Lower lobe of right lung (tissue), 2 donors: ENCODE measurements at places on chromosomes 1 and 21.

DNA sequence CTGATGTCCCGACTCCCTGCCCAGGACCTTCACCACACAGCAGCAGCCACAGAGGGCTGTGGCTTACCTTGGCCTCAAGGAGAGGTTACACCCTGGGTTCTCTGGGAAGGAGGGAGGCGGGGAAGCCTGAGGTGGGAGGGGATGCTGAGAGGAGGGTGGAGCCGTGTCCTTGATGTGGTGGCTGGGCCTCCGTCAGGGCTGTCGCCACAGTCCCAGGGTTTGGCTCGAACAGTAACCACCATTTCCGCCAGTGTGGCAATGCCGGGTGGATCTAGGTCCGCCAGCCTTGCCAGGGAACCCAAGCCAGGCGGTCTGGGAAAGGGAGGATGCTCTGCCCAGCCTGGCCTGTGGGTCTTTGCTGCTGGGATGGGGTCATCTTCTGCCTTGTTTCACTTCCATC is 18.4 kb upstream of the CDCA8 start:
- H3K27me3 ChIP-seq = peaks cover 12% of the 10 kb centered on the region
- H3K4me3 ChIP-seq = no peak overlapping the region
- DNase-seq = no peak

DNA sequence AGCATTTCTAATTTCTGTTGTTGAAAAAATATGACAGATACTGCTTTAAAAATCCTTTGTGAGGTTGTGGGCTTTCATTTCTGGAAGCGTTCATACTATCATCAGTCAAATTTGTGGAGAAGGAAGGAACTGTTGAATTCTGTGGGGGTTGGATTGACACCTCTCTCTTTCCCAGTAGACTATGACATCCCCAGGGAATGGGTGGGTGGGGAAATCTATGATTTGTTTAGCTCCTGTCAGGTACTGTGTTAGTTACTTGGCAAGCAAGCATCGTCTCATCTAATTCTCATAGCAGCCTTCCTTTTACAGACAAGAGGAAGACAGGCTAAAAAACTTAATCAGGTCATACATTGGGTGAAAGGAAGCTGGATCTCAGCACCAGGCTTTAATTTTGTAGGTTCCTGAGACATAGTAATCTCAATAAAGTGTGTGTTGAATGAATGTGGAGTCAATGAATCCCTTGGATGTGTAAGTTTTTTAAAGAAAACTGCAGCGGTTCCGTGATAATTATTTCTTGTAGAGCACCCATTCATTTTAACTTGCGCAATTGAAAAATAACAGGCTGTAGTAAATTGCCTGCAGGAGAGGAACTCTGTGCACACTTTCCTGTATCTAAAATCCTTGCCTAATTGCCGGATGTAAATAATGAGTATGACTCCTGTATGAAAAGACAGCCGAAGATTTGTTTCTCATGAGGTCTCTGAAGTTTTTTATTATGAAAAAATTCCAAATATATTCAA is 60.6 kb downstream of the MYOM3 start:
- no peak overlapping the region for H3K4me3 ChIP-seq
- H3K36me3 ChIP-seq = no peaks in the 10 kb centered on the region
- H3K27ac ChIP-seq = no peak overlapping the region
- no peaks in the 10 kb centered on the region for H3K27me3 ChIP-seq
- peaks cover 17% of the 10 kb centered on the region for H3K4me1 ChIP-seq

- H3K4me3 ChIP-seq = no peak overlapping the region
- no peaks in the 10 kb centered on the region for H3K27me3 ChIP-seq
- H3K36me3 ChIP-seq = no peaks in the 10 kb centered on the region
- DNase-seq = no peak
Measured at GRCh38 chr1:86303041-86303690, 93.0 kb downstream of the ODF2L start.

- H3K27ac ChIP-seq = peak overlapping the region; percentile 3
- no peaks in the 10 kb centered on the region for H3K36me3 ChIP-seq
- H3K4me1 ChIP-seq = peaks cover 17% of the 10 kb centered on the region
- peak overlapping the region; percentile 36 for H3K4me3 ChIP-seq
- no peak for DNase-seq
Measured at GRCh38 chr1:84301785-84302385, 377 bp downstream of the SAMD13 start.

DNA sequence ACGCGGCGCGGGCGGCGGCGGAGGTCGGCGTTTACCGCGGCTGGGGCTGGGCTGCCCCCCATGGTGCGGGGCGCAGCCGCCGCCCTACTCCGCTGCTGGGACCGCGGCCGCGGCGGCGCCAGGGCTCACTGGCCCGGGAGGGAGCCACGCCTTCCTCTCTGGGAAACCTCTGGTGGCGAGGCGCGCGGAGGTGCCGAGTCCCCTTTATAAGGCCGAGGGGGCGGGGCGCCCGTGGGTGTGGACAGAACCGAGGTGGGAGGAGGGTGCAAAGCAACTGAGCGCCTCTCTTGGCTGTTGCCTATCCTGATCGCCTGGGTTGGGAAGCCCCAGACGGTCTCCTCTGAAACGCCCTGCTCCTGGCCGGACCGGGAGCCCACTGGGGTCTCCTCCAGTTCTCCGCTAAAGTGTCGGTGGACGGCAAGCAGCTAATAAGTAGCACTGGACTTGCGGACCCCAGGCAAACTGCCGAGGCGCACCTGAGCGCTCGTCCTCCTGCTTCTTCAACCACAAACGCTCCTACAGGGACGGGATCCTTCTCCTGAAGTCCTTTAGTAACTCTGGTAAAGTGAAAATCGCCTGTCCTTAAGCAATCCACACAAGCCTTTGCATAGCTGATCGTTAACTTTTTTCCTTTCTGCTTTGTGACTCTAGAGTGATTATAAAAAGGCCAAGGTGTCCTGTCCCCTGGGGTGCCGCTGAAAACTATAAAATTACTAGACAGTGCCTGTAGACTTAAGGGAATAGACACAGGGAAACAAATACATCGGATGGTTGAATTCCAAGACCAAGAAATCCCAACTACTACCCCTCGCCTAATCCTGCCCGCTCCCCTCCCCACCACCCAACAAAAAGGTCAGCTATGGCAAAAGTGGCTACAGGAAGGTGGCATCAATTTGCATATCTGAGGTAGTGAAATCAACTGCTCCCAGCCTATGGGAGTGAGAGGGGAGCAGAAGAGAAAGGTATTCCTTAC is at the start of gene PTGER3:
PTGER3 (minus strand) TSS at position 182 of the 973 bp plus-strand sequence. CDS start 239 bp downstream, outside the sequence.
- H3K36me3 ChIP-seq = no peaks in the 10 kb centered on the region
- no peak within 1 kb of the TSS for H3K27ac ChIP-seq
- peaks cover 19% of the 10 kb centered on the region for H3K4me1 ChIP-seq
- H3K27me3 ChIP-seq = peaks cover 27% of the 10 kb centered on the region

GRCh38 chr1:155184835-155185782 is 11.5 kb downstream of the TRIM46 start:
- peaks cover 17% of the 10 kb centered on the region for H3K4me1 ChIP-seq
- H3K27ac ChIP-seq = peak overlapping the region; percentile 72
- peak; percentile 84 for DNase-seq
- H3K27me3 ChIP-seq = no peaks in the 10 kb centered on the region
- H3K36me3 ChIP-seq = no peaks in the 10 kb centered on the region
- H3K4me3 ChIP-seq = no peak overlapping the region

DNA sequence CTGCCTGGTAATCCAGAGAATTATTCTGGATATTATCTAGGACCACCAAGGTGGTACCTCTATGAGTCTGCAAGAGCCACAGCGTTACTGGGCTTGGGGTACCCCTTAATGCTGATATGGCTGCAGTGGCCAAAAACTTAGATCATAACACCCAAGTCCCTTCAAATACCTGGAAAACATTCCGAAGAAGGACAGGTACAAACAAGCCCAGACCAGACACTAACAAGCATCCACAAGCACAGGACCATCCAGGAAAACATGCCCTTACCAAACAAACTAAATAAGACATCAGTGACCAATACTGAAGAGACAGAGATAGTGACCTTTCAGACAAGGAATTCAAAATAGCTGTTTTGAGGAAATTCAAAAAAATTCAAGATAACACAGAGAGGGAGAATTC is 2.9 kb downstream of the C1orf105 start:
- no peaks in the 10 kb centered on the region for H3K36me3 ChIP-seq
- H3K27ac ChIP-seq = no peak overlapping the region
- H3K4me1 ChIP-seq = no peaks in the 10 kb centered on the region
- no peak overlapping the region for H3K4me3 ChIP-seq
- DNase-seq = no peak
- no peaks in the 10 kb centered on the region for H3K27me3 ChIP-seq

DNA sequence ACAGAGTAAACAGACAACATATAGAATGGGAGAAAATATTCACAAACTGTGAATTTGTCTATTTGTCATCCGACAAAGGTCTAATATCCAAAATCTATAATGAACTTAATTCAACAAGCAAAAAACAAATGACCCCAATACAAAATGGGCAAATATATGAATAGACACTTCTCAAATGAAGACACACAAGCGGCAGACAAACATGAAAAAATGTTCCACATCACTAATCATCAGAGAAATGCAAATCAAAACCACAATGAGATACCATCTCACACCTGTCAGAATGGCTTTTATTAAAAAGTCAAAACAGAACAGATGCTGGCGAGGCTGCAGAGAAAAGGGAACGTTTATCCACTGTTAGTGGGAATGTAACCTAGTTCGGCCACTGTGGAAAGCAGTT is 72.7 kb downstream of the SMYD3 start:
- no peaks in the 10 kb centered on the region for H3K36me3 ChIP-seq
- H3K27me3 ChIP-seq = no peaks in the 10 kb centered on the region
- no peak for DNase-seq
- no peaks in the 10 kb centered on the region for H3K4me1 ChIP-seq
- H3K27ac ChIP-seq = no peak overlapping the region

- H3K4me3 ChIP-seq = no peak overlapping the region
- H3K27me3 ChIP-seq = no peaks in the 10 kb centered on the region
- H3K36me3 ChIP-seq = no peaks in the 10 kb centered on the region
- peak overlapping the region; percentile 46 for H3K27ac ChIP-seq
- DNase-seq = peak; percentile 61
- peaks cover 9% of the 10 kb centered on the region for H3K4me1 ChIP-seq
Measured at GRCh38 chr21:35102488-35103371, 53.6 kb upstream of the RUNX1 start.

DNA sequence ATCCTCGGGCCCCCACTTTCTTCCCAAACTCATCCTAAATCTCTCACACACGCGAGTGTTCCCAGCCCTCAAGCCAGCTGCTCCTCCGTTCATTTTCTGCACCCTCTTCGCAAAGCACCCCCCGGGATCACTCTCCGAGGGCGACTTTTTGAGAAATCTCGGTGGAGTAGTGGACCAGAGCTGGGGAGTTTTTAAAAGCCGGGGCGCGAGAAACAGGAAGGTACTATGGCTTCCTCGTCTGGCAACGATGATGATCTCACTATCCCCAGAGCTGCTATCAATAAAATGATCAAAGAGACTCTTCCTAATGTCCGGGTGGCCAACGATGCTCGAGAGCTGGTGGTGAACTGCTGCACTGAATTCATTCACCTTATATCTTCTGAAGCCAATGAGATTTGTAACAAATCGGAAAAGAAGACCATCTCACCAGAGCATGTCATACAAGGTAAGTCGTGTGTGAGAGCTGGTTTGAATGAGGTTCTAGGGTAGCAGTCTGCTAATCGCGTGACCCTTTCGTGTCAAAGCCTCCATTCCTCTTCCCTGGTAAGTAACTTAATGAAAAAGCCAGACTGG is 800 bp downstream of the DR1 start:
- no peak for DNase-seq
- H3K4me1 ChIP-seq = peaks cover 42% of the 10 kb centered on the region
- H3K36me3 ChIP-seq = no peaks in the 10 kb centered on the region
- H3K27ac ChIP-seq = peak overlapping the region; percentile 95

GRCh38 chr1:47978486-47978885 is 18.7 kb downstream of the TRABD2B start:
- DNase-seq = no peak
- H3K36me3 ChIP-seq = no peaks in the 10 kb centered on the region
- no peak overlapping the region for H3K27ac ChIP-seq
- no peaks in the 10 kb centered on the region for H3K27me3 ChIP-seq

GRCh38 chr1:1756661-1757421 is 21.4 kb downstream of the NADK start:
- DNase-seq = no peak
- peaks cover 92% of the 10 kb centered on the region for H3K36me3 ChIP-seq
- H3K4me1 ChIP-seq = peaks cover 24% of the 10 kb centered on the region
- H3K27ac ChIP-seq = peak overlapping the region; percentile 70

- H3K27ac ChIP-seq = no peak overlapping the region
- H3K4me1 ChIP-seq = peaks cover 16% of the 10 kb centered on the region
- H3K36me3 ChIP-seq = no peaks in the 10 kb centered on the region
- peaks cover 6% of the 10 kb centered on the region for H3K27me3 ChIP-seq
- DNase-seq = no peak
- H3K4me3 ChIP-seq = no peak overlapping the region
Measured at GRCh38 chr1:65260851-65261473, 48.4 kb upstream of the DNAJC6 start.

DNA sequence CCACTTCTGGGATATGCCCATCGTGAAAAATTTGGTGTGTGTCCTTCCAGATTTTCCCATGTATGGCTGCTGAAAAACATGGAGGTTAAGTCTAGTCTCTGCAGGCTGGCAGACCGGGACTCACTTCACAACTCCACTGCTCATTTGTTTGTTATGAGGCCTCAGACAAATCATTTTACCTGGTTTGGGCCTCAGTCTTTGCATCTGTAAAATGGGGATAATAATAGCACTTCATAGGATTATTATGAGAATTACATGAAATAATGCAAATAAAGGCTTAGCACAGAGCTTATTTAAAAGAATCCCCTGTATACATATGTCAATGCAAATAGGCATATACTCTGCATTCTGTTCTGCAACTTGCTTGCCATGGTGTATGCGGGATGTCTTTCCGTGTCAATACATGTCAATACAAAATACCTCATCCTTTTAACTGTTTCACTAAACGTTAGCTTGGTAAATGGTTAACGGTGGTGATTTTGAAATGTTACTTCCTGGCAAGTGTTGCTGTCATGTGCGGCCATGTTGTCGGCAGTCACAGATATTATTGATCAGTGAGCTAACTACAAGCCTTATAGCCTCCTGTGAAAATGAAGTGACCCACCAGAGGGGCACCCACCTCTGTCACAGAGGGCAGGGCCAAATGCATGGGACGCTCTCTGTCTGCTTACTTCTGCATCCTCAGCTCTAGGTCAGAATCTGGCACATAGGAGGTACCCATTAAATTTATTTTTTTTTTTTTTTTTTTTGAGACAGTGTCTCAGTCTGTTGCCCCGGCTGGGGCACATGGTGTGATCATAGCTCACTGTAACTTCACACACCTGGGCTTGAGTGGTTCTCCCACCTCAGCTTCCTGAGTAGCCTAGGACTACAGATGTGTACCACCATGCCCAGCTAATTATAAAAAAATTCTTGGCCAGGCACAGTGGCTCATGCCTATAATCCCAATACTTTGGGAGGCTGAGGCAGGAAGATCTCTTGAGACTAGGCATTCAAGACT is 4.3 kb downstream of the LCK start:
- no peak overlapping the region for H3K27ac ChIP-seq
- peaks cover 19% of the 10 kb centered on the region for H3K4me1 ChIP-seq
- DNase-seq = no peak
- no peaks in the 10 kb centered on the region for H3K27me3 ChIP-seq
- H3K36me3 ChIP-seq = no peaks in the 10 kb centered on the region
- H3K4me3 ChIP-seq = no peak overlapping the region

DNA sequence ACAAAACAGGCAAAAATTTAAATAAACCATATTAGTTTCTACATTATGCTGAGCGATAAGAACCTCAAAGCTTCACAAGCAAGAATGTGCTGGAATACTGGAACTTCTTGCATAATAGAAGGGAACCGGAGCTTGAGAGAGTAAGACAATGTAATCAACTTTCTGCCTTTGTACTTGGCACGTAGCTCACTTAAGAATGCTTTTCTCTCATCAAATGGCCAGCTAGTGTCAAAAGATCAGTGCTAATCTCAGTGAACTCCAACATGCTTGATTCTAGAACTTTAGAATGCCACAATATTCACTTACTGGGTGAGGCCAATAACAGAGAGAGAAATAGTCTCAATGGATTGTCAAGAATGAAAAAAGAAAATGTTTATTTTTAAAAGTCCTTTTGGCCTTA is 486.1 kb upstream of the LRRC7 start:
- no peaks in the 10 kb centered on the region for H3K27me3 ChIP-seq
- H3K4me3 ChIP-seq = no peak overlapping the region
- H3K36me3 ChIP-seq = no peaks in the 10 kb centered on the region
- DNase-seq = no peak
- no peaks in the 10 kb centered on the region for H3K4me1 ChIP-seq
